Kidney (tissue), 22 donors: ENCODE measurements at places on chromosomes 4 and X. TPM values are rescaled to one million over a fixed set of nuclear protein-coding genes. Genes with fewer than 3 reads are reported as not detected.

DNA sequence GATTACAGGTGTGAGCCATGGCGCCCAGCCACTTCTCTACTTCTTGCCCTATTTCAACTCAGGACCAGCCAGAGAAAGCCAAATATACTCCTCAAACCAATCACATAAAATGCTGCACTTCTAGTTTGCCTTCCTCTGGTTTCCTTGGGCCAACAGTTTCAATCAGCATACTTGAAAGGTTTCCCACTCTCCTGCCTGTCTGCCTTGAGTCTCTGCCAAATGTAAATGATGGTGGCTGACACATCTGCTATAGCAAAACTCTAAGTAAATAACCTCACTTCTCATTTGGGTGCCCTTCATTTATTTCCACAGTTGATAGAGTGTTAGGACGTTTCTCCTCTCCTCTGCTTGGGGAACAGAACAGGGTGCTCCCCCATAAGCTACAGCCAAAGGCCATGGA, 36.4 kb upstream of the PPA2 start:
- DNase-seq, result no peak

- DNase-seq, result no peak
Measured at GRCh38 chr4:184359888-184360287, 114.5 kb downstream of the IRF2 start.

GRCh38 chr4:59374416-59374815, 1825.7 kb upstream of the ADGRL3 start:
- no peak for DNase-seq

GRCh38 chr4:40178672-40179071, 18.2 kb upstream of the RHOH start:
- DNase-seq, result no peak

GRCh38 chrX:111447298-111447697, 35.3 kb upstream of the DCX start:
- peak; percentile 32 for DNase-seq

- no peak for DNase-seq
Measured at GRCh38 chr4:36812149-36812548, 432.4 kb upstream of the NWD2 start.

DNA sequence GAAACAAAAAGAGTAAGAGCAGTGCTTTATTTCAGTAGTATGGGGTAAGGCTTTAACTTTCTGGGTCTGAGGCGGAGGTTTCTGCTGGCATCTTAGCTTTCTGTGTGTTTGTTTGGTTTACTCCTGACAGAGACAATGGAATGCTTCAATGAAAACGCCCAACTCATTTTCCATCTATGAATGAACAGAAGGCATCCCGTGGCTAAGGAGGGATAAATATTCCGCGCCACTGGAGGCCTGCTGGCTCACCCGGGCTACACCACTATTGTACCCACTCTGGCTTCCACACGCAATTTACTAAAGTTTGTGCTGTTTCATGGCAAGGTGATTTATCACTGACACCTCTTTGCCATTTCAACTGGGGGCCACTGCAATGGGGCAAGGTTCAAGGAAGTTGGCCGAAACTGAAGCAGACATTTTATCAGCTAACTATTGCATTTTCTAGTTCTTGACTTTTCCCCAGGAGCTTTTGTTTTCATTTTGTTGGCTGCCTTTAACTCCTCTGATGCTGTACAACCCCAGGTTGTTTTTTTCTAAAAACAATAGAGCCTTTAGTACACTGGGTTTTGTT, 32.8 kb upstream of the PPARGC1A start:
- DNase-seq, result no peak

GRCh38 chr4:60911127-60911526, 289.0 kb upstream of the ADGRL3 start:
- DNase-seq, result no peak

DNA sequence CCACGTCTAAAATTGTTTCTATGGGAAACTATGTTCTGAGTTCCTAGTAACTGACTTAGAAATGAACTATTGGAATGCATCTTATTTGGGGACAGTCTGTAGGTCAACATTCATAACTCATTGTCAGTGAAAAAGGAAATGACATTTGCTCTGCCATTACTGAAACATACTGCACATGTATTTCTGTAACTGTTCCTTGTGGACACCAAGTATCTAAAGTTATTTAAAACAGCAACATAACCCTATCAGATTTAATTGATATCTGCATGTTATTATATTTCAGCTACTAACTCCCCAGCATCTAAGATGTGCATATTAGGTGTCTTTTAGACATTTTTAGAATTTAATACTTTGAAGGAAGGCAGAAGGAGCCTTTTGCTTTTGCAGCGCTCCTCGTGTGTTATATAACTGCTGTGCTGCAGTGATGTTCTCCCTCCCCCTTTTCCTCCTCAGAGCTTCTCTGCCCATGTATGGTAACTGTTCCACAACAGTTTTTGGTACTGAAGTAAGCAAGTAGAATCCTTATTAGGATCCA, 37.2 kb upstream of the TMEM131L start:
- peak; percentile 85 for DNase-seq

DNA sequence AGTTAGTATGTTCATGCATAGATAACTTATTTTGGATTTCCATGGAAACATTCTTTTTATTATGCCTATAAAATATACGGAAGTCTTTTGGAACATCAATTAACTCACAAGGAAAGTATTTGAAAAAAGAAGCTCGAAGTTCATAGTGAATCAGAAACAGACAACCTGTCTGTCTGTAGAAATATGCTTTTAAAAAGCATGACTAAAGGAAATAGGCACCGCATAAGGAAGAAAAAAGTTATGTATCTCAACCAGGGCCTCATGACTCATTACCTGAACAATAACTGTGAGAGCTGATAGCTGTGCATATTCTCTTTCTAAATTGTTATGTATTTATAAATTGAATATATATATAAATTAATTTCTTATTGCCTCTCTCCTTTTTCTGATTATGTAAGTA, 324.1 kb downstream of the TLL1 start:
- no peak for DNase-seq

- DNase-seq, result peak; percentile 31
Measured at GRCh38 chrX:109732017-109732801, 848 bp downstream of the ACSL4 start.

- DNase-seq, result no peak
Measured at GRCh38 chr4:182826391-182826790, 90.8 kb downstream of the DCTD start.

DNA sequence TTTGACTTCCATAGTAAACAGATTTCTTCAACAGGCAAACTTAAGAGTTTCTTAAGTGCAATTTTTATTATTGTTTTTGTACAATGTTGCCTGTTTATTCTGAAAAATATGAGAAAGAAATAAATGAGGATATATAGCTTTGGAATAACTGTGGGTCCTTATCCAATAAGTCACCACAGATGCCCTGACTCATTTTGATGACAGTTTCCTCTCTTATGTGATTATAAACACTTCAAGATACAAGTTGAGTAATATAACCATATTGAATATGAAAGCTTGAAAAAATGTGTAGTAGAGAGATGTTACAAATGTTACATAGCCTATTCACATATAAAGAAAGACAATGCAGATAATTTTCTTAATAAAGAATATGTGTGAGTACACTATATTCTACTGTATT, 931.6 kb downstream of the RAPGEF2 start:
- no peak for DNase-seq

- DNase-seq, result no peak
Measured at GRCh38 chr4:53895137-53895536, 169.3 kb downstream of the CHIC2 start.

DNA sequence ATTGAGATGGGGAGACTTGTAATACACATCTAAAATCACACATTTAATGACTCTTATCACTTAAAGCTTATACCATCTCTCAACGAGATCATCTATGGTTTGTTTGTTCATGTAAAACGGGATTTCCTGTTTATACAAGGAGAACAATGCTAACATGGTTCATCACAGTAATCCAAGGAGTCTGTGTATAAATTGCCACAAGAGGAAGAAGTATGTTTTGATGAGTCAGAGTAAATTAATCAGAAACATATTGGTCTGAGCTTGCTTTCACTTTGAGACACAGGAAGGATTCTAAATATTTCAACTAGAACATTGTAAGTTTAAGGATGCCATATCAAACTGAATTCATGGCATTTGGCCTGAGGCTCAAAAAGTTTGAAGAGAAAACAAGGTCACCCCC, 594.1 kb downstream of the GLUD2 start:
- no peak for DNase-seq

DNA sequence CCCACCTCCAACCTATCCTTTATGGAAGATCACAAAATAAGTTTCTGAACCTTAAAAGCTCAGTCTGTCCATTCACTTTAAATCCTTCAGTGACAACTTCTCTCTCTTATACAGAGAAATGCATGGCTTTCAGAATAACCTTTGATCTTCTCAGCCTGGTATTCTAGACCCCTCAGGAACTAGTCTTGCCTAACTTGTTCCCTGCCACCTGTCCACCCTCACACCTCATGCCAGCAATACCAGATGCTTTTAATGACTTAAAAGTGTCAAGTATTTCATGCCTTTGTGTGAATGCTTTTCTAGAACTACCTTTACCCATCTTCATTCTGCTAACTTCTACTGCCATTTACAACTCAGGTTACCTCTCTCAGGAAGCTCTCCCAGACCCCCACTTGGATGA, 7.4 kb downstream of the EXOC1L start:
- no peak for DNase-seq

- DNase-seq, result peak; percentile 89
Measured at GRCh38 chr4:184805462-184806228, 20.1 kb downstream of the ACSL1 start.

DNA sequence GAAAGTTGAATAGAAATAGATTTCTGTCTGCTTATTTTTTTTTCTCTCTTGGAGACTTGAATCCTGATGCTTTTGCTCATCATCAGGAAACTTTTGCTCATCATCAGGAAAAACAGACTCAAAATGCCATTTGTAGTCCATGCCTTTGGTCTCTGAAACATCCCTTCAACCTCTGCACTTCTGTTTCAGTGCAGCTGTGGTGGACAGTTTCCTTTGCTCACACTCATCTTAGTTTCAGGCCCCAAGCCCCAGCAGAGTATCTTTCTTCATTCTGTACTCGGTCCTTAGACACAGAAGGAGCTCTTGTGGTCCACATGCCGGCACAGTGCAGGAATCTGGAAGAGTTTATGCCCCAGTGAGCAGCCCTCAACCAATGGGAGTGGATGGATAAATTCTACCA, 337.9 kb downstream of the PPP3CA start:
- DNase-seq, result no peak

DNA sequence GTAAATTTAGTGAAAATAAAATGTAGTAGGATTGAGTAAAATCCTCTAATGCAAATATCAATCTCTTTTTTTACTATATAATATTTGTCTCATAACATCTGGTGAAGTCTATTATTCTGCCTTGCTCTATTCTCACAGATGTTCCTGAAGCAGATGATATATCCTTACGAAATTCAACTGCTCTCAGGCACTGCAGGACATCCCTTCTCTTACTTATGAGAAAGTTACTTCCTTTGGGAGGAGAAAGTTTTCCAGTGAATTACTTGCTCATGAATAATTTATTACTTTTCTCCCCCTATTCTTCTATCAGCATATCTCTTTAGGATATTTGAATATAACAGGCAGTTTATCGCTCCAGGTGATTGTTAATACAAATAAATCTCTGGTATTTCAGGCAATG, 75.6 kb upstream of the AGA start:
- no peak for DNase-seq

DNA sequence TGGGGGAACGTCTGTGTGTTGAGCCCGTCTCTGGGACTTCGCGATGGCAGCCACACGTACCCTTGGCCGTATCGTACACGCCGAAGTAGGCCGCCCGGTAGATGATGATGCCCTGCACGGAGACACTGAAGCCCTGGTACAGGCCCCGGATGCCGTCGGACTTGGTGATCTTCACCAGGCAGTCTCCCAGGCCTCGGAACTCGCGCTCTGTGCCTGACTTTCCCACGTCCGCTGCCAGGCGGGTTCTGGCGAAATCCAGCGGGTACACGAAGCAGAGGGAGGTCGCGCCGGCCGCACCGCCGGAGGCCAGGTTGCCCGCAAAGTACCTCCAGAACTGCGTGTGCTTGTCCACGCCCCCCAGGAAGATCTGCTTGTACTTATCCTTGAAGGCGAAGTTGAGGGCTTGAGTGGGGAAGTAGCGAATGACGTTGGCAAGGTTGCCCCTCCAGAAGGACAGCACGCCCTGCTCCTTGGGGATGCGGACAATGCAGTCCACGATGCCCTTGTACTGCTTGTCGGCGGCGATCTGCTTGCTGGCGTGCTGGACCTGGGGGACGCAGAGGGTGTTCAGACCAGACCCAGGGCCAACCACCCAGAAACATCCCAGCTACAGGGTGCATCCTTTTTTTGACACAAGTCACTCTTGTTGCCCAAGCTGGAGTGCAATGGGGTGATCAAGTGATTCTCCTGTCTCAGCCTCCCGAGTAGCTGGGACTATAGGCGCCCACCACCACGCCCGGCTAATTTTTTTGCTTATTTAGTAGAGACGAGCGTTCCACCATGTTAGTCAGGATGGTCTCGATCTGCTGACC, 2.5 kb downstream of the SLC25A6 start:
- peak; percentile 37 for DNase-seq

- DNase-seq, result no peak
Measured at GRCh38 chr4:118712872-118713271, 27.7 kb downstream of the METTL14 start.

DNA sequence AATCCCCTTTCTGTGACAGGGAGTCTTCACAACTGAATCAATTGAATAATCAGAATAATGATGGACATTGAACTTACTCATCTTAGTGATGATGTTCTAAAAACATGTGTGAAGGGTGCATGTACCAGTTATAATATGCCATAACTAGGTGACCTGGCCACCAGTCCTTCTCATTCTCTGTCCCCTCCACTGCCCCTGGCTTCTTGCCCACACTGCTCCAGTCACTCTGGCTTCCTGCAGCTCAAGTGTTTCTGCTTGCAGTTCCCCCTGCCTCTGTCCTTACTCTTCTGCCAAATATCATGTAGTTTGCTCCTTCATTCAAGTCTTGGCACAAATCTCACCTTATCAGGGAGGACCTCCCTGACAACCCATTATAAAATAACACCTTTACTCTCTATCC, 168.1 kb upstream of the SLC7A11 start:
- no peak for DNase-seq

GRCh38 chr4:150164956-150165629, 86.8 kb downstream of the DCLK2 start:
- DNase-seq, result no peak

GRCh38 chr4:44221407-44221806, 227.2 kb downstream of the KCTD8 start:
- DNase-seq, result no peak

The BANK1 gene
- 7.4 TPM for total RNA-seq

The CXorf65 gene
- total RNA-seq, result 3.0 TPM

The CYP2U1 gene
- total RNA-seq, result 5.9 TPM

The ANKRD50 gene
- total RNA-seq, result 12.1 TPM

The RIBC1 gene
- 2.5 TPM for total RNA-seq

The VSIG4 gene
- 80.0 TPM for total RNA-seq

The ADAMTS3 gene
- total RNA-seq, result 4.2 TPM

The SLC16A2 gene
- 13.8 TPM for total RNA-seq

The ZCCHC18 gene
- 0.79 TPM for total RNA-seq

The MGAT4D gene
- not detected for total RNA-seq

The TRPC3 gene
- total RNA-seq, result 0.44 TPM

The AKAP14 gene
- not detected for total RNA-seq

The SEPTIN6 gene
- 40.1 TPM for total RNA-seq

The TLR3 gene
- total RNA-seq, result 22.7 TPM

The MUC7 gene
- total RNA-seq, result not detected
